ENCODE measurements at places on chromosomes 11 and 22.

DNA sequence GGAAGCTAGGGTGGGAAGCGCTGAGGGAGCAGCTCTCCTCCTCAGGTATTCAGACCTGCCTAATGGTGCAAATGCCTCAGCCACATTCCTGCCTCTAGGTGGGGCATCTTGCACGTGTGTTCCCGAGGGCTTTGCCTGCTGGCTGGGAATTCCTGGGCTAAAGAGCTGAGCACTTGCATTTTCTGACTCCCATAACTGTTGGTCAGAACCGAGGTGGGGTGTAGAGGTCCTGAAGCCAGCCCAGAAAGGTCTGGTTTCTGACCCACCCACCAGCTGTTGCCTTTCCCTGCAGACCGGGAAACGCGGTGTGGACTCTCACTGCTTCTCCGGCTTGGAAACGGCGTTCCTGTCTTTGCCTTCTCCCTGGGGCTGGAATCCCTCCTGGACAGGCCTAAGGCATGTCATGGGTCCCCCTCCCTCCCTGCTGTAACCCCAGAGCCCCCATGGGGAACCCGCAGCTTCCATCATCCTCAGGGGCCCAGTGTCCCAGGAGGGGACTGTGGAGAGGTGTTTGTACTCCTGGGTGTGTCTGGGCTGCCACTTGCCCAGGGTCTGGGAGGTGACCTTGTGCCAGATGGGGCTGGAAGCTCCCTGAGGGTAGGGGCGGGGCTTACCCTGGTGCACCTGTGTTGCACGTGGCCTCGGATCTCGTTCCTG is 24.0 kb upstream of the SMIM38 start:
- no peak for DNase-seq

GRCh38 chr22:48147404-48147803 is 1385.0 kb downstream of the TBC1D22A start:
- no peak for DNase-seq

DNA sequence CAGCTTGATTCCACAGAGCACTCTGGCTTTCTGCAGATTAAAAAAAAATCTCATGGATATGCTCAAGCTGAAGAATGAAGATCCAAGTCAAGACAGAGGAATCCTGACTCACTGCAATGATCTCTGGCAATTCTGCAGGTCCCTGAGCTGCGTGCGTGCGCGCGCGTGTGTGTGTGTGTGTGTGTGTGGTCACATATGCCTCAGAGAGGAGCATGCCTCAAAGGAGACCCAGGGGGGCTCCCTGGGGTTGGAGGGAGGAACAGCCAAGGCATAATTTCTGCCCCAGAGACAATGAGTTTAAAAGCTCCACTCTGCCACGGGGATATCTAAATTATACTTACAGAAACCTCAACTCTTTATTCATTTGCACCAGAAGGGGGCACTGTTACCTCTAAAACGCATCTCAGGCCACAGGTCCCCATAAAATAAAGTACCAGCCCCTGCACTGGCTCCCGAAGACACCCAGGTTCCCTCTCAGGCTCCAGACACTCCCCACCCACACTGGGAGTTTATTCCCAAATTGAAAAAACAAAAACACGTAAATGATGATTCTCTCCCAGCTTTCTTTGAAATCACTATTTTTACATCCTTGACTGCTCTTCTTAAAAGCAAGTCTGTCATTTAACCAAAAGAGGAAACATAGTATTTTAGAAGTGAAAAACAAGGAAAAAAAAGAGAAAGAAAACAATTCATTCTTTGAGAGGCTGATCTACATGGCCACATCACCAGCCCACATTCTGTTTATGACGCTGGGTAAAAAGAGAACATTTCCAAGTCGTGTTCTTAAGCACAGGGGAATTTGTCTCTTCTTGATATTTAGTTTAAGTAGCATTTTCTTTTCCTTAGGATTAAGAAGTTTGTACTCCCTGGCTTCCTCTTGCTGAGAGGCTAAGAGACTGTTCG is 401.0 kb downstream of the LARGE1 start:
- no peak for DNase-seq

- no peak for DNase-seq
Measured at GRCh38 chr22:35870517-35871293, 153.0 kb downstream of the APOL5 start.

- DNase-seq, result no peak
Measured at GRCh38 chr11:19843079-19843478, 130.4 kb downstream of the NAV2 start.

DNA sequence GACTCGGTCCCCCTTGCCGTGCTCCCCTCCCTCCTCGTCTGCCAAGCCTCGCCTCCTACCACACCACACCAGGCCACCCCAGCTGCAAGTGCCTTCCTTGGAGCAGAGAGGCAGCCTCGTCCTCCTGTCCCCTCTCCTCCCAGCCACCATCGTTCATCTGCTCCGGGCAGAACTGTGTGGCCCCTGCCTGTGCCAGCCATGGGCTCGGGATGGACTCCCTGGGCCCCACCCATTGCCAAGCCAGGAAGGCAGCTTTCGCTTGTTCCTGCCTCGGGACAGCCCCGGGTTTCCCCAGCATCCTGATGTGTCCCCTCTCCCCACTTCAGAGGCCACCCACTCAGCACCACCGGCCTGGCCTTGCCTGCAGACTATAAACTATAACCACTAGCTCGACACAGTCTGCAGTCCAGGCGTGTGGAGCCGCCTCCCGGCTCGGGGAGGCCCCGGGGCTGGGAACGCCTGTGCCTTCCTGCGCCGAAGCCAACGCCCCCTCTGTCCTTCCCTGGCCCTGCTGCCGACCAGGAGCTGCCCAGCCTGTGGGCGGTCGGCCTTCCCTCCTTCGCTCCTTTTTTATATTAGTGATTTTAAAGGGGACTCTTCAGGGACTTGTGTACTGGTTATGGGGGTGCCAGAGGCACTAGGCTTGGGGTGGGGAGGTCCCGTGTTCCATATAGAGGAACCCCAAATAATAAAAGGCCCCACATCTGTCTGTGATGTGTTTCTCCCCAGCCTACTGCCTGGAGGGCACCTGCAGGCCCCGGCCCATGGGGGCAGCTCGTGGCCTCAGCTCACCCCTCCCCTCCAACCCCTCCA is 29.8 kb downstream of the CAPN1 start:
- no peak for DNase-seq

GRCh38 chr11:87722756-87723565 is 452.3 kb downstream of the RAB38 start:
- DNase-seq, result no peak

DNA sequence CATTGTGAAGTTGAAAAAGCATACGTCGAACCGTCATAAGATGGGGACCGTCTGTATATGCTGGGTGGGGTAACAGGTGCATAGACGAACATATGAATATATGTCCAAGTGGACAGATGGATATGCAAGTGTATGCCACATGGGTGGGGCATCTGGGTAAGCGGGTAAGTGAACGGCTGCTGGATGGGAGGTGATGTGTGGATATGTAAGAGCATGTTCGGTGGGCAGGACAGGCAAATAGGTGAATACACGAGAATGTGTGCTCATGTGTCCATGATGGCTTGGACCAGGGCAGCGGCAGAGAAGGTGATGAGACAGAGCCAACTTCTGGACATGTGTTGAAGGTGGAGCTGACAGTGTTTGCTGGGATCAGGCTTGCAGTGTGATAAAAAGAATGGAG is 12.0 kb downstream of the IFITM10 start:
- DNase-seq, result no peak

GRCh38 chr11:104254347-104254746 is 90.4 kb upstream of the PDGFD start:
- DNase-seq, result no peak

DNA sequence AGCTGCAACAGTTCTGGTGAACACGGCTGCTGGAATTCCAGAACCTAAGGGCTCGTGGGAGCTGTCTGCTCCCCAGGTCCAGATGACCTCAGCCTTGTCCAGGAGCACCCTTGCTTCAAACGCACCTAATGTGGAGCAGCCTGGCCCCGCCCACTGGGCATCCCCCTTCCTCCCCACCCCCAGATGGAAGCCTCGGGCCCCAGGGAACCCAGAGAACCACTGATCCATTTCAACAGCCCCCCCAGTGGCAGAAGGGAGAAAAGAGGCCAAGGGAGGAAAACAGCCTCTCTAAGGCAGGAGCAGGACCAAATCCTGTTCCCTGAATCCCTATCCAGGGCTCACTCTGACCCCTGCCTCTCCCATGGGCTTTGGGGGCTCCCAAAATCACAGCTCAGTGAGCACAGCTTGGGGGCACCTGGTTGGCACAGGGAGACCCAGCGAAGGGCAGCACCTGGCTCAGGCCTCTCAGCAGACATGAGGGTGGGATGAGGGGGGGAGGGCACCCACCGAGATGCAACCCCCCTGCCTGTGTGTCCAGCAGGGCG is 1.2 kb downstream of the CYTH4 start:
- no peak for DNase-seq

- DNase-seq, result no peak
Measured at GRCh38 chr22:39522567-39523300, 2.4 kb downstream of the ATF4 start.

DNA sequence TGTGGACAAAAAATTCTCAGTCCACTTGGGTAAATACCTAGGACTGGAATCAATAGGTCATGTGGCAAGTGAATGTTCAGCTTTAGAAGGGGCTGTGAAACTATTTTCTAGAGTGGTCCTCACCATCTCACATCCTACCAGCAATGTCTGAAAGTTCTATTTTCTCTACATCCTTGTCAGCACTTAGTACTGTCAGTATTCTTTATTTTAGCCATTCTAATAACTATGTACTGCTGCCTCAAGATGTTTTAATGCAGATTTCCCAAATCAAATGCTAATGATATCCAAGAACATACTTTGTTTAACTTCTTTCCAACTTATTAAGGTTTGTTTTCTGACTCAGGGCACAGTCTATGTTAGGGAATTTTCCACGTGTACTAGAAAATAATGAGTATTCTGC is 317.0 kb downstream of the BRD1 start:
- no peak for DNase-seq

- DNase-seq, result no peak
Measured at GRCh38 chr11:23353611-23354010, 493.3 kb upstream of the CCDC179 start.

- no peak for DNase-seq
Measured at GRCh38 chr11:60085909-60086308, 2.6 kb upstream of the MS4A2 start.

GRCh38 chr22:20937031-20937793 is 20.0 kb downstream of the CRKL start:
- no peak for DNase-seq

DNA sequence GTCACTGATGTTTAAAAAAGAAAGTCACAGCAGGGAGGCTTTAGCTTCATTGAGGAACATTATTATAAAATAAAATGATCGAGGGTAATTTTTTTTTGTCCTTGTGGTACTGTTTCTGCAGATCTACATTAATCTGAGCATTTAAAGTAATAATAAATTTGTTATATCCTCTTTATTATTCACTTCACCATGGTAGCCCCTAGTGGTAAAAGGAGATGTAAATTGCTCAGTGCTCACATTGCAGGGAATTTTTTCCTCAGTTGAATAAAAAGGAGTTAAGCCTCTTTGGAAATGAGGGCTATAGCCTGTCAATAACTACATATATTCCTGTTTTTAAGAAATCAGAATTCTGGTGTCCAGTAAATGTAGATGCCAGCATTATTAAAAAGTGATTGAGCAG is 99.7 kb upstream of the VPREB1 start:
- DNase-seq, result no peak

- DNase-seq, result no peak
Measured at GRCh38 chr11:125959931-125960330, 14.1 kb downstream of the VSIG10L2 start.

- no peak for DNase-seq
Measured at GRCh38 chr11:32706985-32707741, 87.3 kb downstream of the CCDC73 start.

GRCh38 chr11:9664276-9665171 is 647 bp downstream of the SWAP70 start:
- DNase-seq, result no peak

GRCh38 chr22:23196165-23196564 is 15.9 kb downstream of the BCR start:
- no peak for DNase-seq

DNA sequence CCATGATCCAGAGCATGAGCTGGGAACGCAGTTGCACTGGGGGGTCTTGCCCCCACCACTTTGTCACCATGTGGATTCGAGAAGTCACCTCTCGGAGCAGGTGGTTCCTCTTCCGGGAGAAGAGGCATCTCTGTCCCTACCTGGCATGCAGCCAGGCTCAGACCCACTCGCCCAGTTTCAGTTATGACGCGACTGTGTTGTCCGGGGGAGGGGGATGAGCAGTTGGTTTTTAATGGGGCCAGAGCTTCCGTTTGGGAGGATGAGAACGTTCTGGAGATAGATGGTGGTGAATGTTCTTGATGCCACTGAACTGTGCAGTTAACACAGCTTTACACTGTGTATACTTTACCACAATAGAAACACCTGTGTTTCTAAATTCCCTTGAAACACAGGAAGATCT is 41.5 kb downstream of the DHCR7 start:
- DNase-seq, result no peak

DNA sequence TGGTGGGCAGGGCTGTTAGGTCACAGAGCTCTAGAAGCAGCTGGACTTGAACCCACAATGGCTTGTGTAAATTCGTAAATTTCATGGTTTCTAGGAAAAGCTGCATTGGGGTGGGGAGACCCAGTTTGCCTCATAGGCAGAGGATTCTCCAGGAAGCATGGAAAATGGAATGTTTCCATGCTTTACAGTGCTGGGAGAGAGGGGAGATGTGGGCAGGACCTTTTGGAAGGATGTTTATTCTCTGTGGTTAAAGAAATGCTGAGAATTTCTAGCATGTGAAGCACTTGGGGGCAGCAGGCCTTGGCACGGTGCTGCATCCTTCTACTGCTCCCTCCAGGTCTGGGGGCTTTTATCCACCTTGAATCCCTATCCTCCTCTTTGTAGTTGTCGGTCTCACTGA is 46.3 kb downstream of the TRAF6 start:
- no peak for DNase-seq

- DNase-seq, result no peak
Measured at GRCh38 chr22:42794551-42795510, 62.2 kb downstream of the ARFGAP3 start.

DNA sequence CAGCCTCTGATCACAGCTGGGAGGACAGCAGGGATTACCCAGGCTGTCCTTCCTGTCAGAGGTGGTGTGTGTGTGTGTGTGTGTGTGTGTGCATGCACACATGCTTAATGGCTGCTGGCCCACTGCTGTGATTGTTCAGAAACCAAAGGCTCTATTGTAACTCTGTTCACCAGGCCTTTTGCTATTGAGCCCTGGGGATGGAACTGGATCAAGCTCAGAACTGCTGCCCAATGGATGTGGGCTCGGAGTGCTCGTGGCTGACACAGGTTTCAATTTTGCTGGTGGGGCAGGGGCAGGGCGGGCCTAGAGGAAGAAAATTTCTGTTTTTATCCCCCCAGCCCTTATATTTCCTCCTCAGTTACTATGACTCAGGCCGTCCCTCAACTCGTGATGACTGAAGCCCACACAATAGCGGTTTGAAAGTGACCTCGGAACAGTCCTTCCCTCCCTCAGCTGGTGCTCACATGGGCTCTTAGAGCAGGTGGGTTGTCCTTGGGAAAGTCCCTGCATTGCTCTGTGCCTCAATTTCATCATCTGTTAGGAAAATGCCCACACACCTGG is 359.3 kb downstream of the TENM4 start:
- DNase-seq, result no peak
